IMR-90 (cell line): ENCODE measurements at places on chromosomes 6 and 20.

DNA sequence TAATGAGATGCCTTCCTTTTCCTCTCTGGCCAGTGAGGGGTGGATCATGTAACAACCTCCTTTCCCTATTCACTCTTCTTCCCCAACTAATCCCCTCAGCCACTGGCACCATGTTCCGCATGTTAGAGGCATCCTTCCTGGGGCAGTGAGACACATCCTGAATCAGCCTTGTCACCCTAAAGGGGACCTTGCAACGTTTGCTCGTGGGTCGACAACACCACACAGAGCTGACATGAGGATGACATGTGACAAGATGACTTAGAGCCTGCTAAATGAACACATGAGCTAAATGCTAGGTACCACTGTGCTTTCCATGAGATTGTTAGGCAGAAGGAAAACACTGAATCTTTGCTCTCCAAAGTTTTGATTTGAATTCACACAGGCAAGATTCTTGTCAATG is 129.2 kb downstream of the ATXN1 start:
- DNase-seq = no peak

- DNase-seq = no peak
Observed at GRCh38 chr20:25206063-25206403, 10.5 kb downstream of the ENTPD6 start.

DNA sequence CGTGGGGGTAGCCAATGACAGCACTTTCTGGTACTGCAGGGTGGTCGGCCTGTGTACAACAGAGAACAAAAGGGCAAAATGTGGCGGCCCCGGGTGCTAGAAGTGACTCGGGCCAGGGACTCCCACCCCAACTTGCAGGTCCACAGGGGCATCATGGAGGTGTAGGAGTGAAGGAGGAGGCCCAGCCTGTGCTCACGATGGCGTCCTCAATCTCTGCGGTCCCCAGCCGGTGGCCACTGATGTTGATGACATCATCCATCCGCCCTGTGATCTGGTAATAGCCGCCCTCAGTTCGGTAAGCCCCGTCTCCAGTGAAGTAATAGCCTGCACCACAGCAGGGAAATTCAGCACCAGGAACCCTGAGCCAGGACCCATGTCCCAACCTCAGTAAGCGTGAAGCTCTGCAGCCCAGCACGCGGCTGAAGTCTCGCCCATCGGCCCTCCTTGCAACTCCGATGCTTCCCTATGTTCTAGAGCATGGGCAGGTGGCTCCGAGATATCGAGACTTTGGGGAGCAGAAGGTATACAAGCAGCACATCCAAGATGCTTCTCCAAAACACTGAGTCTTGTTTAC is 20.2 kb upstream of the APMAP start:
- no peak for DNase-seq

- DNase-seq = no peak
Observed at GRCh38 chr6:34094474-34095135, 51.3 kb downstream of the GRM4 start.

DNA sequence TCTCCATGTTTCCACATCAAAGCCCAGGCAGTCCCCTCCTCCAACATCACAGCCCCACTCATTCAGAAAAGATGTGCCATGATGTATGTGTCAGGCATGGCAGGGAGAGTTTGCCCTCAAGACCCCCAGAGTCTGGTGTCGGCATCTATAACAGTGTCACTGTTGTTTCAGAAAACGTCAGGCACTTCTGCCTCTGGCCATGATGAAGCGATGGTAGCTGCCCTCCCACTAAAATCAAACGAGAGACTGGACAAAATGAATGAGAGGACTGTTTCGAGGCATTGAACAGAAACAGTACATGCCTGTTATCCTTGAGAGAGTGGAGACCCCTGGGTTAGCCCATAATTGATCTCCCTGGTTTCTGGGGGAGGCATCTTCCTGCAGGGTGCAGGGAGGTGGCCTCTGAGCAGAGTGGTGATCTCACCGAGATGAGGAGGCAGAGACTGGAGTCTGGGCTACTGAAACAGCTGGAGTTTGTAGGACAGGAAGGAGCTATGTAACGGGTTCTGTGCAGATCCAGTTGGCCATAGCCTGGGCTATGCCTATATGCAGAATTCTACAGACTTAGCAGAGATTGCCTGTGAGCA is 144.5 kb downstream of the SYCP2 start:
- no peak for DNase-seq

DNA sequence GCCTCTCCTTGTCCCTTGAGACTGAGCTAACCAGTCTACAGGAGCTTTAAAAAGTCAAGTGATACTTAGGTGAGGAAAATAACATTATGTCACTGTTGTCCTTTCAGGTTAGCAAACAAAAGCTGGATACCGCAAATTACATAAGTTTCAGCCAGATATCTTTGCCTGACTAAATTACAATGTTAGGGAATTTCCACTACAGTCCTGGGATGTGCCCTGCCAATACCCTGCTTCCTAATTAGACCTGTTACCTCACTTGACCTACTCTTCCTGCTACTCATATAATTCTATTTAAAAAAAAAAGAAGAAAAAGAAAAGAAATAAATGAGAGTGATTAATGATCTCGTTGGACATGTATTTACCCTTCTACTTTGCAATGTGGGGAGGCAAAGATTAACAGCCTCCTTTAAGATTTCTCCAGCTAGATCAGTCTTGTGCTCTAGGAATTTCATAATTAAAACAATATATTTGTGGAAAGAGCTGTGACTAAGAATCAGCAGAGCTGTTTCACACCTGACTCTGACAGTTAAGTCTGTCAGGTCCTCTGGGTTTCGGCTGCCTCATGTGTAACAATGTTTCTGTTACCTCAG is 318.9 kb downstream of the HDGFL1 start:
- DNase-seq = no peak

GRCh38 chr20:18504479-18505060 is 3.2 kb upstream of the SEC23B start:
- DNase-seq = peak; percentile 27

- no peak for DNase-seq
Observed at GRCh38 chr6:818196-818595, 125.3 kb upstream of the EXOC2 start.

- DNase-seq = peak; percentile 71
Observed at GRCh38 chr6:11584244-11584643, 46.7 kb downstream of the TMEM170B start.

DNA sequence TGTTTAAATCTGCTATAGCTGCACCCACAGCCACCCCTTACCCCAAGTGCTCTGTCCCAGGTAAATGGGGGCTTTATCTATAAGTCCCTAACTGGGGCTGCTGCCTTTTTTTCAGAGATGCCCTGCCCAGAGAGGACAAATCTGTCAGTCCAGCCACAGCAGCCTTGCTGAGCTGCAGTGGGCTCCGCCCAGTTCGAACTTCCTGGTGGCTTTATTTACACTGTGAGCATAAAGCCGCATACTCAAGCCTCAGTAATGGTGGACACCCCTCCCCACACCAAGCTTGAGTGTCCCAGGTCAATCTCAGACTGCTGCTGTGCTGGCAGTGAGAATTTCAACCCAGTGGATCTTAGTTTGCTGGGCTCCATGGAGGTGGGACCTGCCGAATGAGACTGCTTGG is 505.2 kb downstream of the CBLN4 start:
- no peak for DNase-seq

GRCh38 chr6:130396722-130397121 is 30.9 kb downstream of the TMEM200A start:
- DNase-seq = no peak

DNA sequence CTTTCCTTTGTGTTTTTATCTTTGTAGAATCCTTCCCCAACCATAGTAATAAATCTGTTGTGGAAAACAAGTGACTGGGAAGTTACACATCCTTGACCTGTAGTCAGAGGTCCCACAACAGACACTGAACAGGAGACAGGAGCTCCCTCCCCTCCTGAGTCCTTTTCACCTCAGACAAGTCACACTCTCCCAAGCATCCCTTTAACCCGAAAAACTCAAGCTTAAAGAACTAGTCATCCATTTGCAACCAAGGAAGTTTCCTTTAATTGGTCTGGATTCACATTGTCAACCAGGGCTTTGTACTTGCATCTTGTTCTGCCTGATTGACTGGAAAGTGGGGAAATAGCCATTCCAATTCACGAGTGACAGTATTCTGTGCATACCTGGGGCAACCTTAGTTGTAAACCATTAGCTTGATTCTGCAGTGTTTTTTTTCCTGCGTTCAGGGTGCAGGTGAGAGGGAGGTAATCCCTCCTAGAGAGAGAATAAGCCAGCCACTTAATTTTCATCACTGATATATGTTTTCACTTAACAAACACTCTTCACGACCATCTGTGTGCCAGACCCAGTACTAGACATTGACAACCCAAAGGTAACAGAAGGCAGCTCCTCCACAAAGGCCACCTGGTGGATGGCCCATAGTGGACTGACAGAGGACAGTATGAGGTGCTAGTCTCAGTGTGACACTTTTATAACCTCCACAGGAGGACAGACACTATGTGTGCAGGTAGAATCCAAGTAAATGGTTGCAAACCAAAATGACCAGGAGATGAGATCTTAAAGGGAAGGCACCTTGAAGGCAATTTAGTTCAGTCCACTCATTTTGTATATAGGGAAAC is 112.4 kb downstream of the SLX4IP start:
- peak; percentile 5 for DNase-seq

DNA sequence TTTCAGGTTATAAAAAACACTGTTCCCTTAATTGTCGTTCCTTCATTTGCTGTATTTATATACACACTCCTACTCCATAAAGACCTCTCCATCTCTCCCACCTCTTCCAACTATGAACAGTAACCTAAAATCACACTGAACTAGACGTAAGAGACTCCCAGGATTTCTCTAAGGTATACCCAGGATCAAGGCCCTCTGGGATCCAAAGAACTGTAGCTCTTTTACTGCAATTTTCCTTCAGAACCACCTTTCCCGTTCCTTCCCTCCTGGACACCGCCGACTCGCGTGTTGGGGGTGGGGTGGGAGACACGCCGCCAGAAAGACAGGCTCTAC is 680 bp downstream of the LATS1 start:
- DNase-seq = no peak

- peak; percentile 74 for DNase-seq
Observed at GRCh38 chr6:38350942-38351341, 288.8 kb downstream of the BTBD9 start.

GRCh38 chr6:27321901-27322300 is 9.8 kb upstream of the POM121L2 start:
- no peak for DNase-seq

GRCh38 chr20:44571362-44571988 is 10.9 kb upstream of the PKIG start:
- DNase-seq = no peak

DNA sequence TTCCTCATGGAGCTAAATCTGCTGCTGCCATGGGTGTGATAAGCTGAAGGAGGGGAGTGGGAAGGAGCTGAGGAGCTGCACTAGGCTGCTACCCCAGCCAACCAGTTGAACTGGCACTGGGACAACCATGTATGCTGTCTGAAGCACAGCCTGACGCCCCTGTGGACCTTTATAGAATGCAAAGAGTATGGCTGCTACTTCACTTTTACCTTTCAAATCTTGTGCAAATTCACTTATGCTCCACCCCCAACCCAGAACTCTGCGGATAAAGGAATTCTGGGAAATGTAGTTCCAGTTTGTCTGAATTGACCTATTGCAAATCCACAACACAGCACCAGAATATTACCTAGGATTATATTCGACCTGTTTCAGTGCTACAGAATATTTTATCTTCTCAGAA is 217.4 kb upstream of the SLC35B3 start:
- DNase-seq = no peak

DNA sequence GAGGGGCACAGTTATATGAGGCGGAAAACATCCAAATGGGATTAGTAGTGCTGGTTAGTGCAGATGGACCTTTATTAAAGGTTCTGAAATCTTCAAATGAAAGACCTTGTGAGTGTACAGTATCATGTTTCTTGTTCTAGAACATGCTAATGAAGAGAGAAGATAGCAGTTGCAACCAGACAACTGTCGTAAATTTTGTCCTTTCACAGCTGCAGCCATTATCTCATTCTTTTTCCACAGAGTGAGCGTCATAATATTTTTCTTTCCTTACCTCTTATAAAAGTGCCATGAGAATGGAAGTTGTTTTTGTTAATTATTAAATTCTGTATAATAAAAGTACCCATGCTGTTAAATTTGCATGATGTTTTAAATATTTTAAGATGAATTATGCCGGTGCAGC is 4.4 kb upstream of the C6orf163 start:
- DNase-seq = no peak

DNA sequence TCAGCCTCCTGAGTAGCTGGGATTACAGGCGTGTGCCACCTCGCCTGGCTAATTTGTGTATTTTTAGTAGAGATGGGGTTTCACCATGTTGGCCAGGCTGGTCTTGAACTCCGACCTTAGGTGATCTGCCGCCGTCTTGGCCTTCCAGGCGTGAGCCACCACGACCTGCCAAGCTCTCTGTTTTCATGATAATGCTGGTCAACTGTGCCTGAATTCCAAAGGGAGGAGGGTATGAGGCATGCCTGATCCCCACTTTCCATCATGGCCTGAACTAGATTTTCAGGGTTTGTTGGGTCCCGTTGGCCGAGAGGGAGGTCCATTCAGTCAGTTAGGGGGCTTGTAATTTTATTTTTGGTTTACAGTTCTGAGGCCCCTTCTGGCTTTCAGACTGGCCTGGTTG is 28.0 kb upstream of the ANGPT4 start:
- no peak for DNase-seq

DNA sequence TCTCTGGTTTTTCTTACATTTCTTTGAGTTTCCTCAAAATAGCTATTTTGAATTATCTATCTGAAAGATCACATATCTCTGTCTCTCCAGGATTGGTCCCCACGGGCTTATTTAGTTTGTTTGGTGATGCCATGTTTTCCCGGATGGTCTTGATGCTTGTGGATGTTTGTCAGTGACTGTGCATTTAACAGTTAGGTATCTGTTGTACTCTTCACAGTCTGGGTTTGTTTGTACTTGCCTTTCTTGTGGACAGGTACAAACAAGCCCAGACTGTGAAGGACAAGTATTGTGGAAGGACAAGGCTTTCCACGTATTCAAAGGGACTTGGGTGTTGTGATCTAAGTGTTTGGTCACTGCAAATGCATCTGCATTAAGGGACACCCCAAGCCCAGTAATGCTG is 49.9 kb upstream of the TOP1 start:
- DNase-seq = no peak

DNA sequence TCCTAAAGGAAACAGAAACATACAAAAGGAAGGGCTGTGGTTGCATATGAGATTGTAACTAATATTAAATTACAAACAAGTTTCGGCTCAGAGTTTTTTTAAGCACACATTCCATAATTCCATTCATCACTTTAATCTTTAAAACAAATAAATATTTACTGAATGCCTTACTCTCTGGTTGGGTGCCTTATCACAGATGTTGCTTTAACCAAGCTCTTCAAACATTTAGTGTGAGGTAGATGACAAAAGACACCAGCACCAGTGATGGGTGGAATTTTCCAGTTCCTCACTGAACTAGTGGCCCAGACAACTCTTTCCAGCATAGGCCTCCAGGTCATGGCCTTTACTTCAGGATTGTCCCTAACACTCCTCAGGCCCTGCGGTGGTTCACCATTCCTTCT is 58.7 kb downstream of the ARHGAP18 start:
- no peak for DNase-seq

DNA sequence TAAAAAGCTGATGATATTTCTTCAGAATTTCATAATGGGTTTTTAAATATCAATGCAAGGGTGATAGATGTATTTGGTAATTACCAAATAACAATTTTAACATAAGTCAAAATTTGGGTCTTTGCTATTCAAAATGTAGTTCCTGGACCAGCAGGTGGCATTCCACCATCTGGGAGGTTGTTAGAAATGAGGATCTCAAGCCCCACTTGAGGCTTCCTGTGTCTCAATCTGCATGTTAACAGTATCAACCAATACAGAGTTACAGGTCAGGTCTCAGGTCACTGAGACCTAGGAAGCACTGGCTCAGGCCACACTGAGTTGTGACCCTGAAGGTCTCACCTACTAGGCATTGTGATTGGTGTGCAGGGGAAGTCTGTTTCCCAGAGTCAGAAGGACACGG is 57.2 kb upstream of the MTRF1L start:
- DNase-seq = no peak

GRCh38 chr6:147156799-147157382 is 47.3 kb upstream of the STXBP5 start:
- peak; percentile 52 for DNase-seq
